ENCODE measurements at places on chromosomes 12 and 14. TPM values are rescaled to one million over a fixed set of nuclear protein-coding genes. Genes with fewer than 3 reads are reported as not detected.

The EMC9 gene
- 11.3 TPM for total RNA-seq

The CFAP73 gene
- not detected for total RNA-seq

The MUCL1 gene
- total RNA-seq = not detected

The NAB2 gene
- total RNA-seq = 61.9 TPM

The RNASE3 gene
- not detected for total RNA-seq

The DCP1B gene
- 15.9 TPM for total RNA-seq

The FBRSL1 gene
- 6.8 TPM for total RNA-seq

The MMP19 gene
- 20.8 TPM for total RNA-seq

The VDR gene
- total RNA-seq = 9.1 TPM

The ATG101 gene
- 61.4 TPM for total RNA-seq

The KRT75 gene
- not detected for total RNA-seq

The MFAP5 gene
- 254 TPM for total RNA-seq

The CARMIL3 gene
- 0.23 TPM for total RNA-seq

The CACNA2D4 gene
- total RNA-seq = 0.09 TPM

The DPF3 gene
- total RNA-seq = 0.23 TPM

The KRT3 gene
- total RNA-seq = not detected

The CRIP1 gene
- total RNA-seq = 7.5 TPM

The FOXM1 gene
- 3.3 TPM for total RNA-seq

The CCDC197 gene
- not detected for total RNA-seq

The DYNLL1 gene
- 221 TPM for total RNA-seq

The C3AR1 gene
- not detected for total RNA-seq

The NOXRED1 gene
- total RNA-seq = not detected

The CLEC1B gene
- total RNA-seq = not detected

The TBX5 gene
- total RNA-seq = 2.1 TPM

The RPGRIP1 gene
- 0.12 TPM for total RNA-seq

The TAS2R19 gene
- 0.17 TPM for total RNA-seq

The ENDOU gene
- total RNA-seq = not detected

The DERA gene
- total RNA-seq = 38.9 TPM

The POTEM gene
- total RNA-seq = not detected

The GSG1 gene
- total RNA-seq = 55.0 TPM

The SLC35F4 gene
- total RNA-seq = not detected

The GPRC5D gene
- total RNA-seq = not detected

The GPR68 gene
- total RNA-seq = 0.47 TPM

The GPR132 gene
- 1.4 TPM for total RNA-seq

The RAPGEF3 gene
- total RNA-seq = 1.5 TPM

The TMEM52B gene
- 0.82 TPM for total RNA-seq

The DHRS2 gene
- total RNA-seq = 0.51 TPM

The IFI27L1 gene
- 12.5 TPM for total RNA-seq

The GLS2 gene
- total RNA-seq = not detected

The CMA1 gene
- total RNA-seq = not detected

The TAS2R8 gene
- not detected for total RNA-seq

The PRH1 gene
- total RNA-seq = 2.6 TPM

The FAM181A gene
- not detected for total RNA-seq

The KERA gene
- not detected for total RNA-seq

The CD4 gene
- 0.35 TPM for total RNA-seq

The RNFT2 gene
- 1.5 TPM for total RNA-seq

The TSPAN11 gene
- total RNA-seq = 3.7 TPM

The ANO2 gene
- not detected for total RNA-seq

The KCNH5 gene
- total RNA-seq = not detected

The TEX52 gene
- not detected for total RNA-seq

The AKAP6 gene
- total RNA-seq = 0.35 TPM

The SLC48A1 gene
- 23.2 TPM for total RNA-seq

The SSPN gene
- total RNA-seq = 15.3 TPM

The DTX3 gene
- total RNA-seq = 6.6 TPM

The JPH4 gene
- 0.12 TPM for total RNA-seq

The CLEC4D gene
- not detected for total RNA-seq

The LRCOL1 gene
- total RNA-seq = not detected

The EPYC gene
- not detected for total RNA-seq

The SDR9C7 gene
- total RNA-seq = not detected

The PTCSC3 gene
- total RNA-seq = not detected

Data from pericardium fibroblast (primary cell).